ENCODE measurements at places on chromosomes 12 and 14. TPM values are rescaled to one million over a fixed set of nuclear protein-coding genes. Genes with fewer than 3 reads are reported as not detected.

Gene INSM2
- total RNA-seq, result not detected

Gene CAPS2
- 20.1 TPM for total RNA-seq

Gene PLEK2
- total RNA-seq, result not detected

DNA sequence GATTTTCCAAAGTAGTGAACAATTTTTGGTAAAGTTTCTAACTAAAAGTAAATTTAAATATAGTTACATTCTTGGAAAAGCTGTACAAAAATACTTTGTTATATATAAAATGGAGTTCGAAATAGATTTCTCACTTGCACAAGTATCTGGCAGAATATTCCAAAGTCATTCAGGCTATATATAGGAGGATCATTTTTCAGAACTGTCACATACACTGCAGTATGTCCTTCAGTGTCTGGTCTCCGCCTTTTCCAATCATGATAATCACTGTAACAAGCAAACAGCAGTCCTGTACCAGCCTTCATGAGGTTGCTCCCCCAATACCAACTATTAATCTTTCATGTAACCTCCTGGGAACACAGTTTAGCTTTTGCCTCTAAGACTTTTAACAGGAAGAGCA is 18.6 kb downstream of the TBK1 start:
- H3K27me3 ChIP-seq, result no peaks in the 10 kb centered on the region
- no peak overlapping the region for H3K4me3 ChIP-seq
- no peaks in the 10 kb centered on the region for H3K4me1 ChIP-seq
- H3K36me3 ChIP-seq, result peaks cover 37% of the 10 kb centered on the region
- no peak for DNase-seq

DNA sequence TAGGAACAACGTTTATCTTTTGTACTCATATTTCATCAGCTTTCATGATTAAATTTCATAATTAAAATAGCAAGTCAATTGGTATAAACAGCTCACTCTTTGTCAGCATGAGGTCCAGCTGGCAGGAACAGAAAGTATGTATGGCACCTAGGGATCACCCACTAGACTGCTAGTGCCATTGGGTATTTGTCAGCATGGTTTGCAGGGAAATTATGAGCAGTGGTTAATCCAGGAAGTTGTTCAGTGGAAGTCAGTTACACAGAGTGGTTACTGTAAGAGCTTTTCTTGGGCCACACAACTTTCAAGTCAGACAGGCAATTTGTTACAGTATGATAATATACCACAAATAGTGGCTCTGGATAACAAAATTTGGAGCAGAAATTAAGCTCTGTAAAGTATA is 340.3 kb upstream of the RGS6 start:
- H3K4me3 ChIP-seq, result no peak overlapping the region
- H3K4me1 ChIP-seq, result peaks cover 33% of the 10 kb centered on the region

DNA sequence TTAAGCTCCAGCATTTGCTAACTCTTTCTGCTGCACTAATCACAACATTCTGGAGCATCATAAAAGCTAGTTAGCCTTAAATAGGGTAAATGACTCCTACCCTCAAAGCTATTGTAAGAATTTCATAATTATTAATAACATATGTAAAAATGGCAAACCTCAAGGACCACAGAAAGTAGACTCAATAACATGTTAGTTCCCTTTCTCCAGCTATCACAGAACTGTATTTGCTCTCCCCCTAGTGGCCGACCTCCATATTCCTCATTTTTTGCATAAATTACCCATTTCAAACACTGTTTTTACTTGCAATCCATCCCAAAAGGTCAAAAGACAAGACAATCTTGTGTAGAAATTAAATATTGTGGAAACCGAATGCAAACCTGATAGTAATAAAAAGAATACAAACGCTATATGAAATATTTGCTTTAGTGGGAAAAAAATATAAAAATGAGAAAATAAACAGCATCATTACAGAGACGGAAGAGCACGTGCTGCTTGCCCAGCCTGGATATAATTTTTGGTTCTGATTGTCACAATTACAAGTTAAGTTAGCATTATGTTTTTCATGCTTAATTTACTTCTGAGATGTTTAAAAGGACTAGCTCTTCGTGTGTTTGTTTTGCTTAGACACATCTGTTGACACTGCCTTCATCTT is 97.9 kb downstream of the RERGL start:
- no peak overlapping the region for H3K27ac ChIP-seq
- H3K4me3 ChIP-seq, result no peak overlapping the region
- H3K4me1 ChIP-seq, result peaks cover 3% of the 10 kb centered on the region
- H3K27me3 ChIP-seq, result no peaks in the 10 kb centered on the region

Gene TSPAN19
- total RNA-seq, result 4.3 TPM

Gene DMAC2L
- 17.1 TPM for total RNA-seq

Gene RTRAF
- total RNA-seq, result 414 TPM

Gene DIO3
- 3.3 TPM for total RNA-seq

GRCh38 chr12:109734219-109735000 is 20.8 kb downstream of the FAM222A start:
- DNase-seq, result peak; percentile 79
- peaks cover 49% of the 10 kb centered on the region for H3K4me1 ChIP-seq
- H3K4me3 ChIP-seq, result peak overlapping the region; percentile 25
- no peaks in the 10 kb centered on the region for H3K36me3 ChIP-seq
- H3K27ac ChIP-seq, result no peak overlapping the region
- peaks cover 18% of the 10 kb centered on the region for H3K27me3 ChIP-seq

GRCh38 chr12:65464930-65465329 is 186.4 kb downstream of the MSRB3 start:
- no peak for DNase-seq
- H3K27ac ChIP-seq, result no peak overlapping the region
- H3K4me1 ChIP-seq, result peaks cover 12% of the 10 kb centered on the region
- H3K27me3 ChIP-seq, result no peaks in the 10 kb centered on the region
- no peaks in the 10 kb centered on the region for H3K36me3 ChIP-seq

- H3K4me1 ChIP-seq, result peaks cover 9% of the 10 kb centered on the region
- no peak for DNase-seq
- no peaks in the 10 kb centered on the region for H3K36me3 ChIP-seq
- no peak overlapping the region for H3K27ac ChIP-seq
- no peak overlapping the region for H3K4me3 ChIP-seq
These were observed 42.2 kb downstream of the CDKL1 start for GRCh38 chr14:50354527-50354926.

DNA sequence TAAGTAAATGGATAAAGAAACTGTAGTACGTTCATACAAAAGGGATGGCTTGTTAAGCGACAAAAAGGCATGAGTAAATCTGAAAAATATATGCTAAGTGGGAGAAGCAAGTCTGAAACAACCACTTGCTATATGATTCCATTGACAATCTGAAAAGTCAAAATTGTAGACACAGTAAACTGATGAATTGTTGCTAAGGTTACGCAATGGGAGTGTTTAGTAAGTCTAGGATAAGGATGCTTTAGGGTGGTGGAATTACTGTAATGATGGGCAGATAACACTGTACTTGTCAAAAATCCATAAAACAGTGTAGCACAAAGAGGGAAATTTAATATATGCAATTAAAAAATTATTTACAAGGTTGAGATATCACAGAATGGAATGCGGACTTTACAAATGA is 984.9 kb downstream of the FSCB start:
- H3K4me3 ChIP-seq, result no peak overlapping the region
- H3K27ac ChIP-seq, result no peak overlapping the region
- H3K27me3 ChIP-seq, result no peaks in the 10 kb centered on the region
- H3K36me3 ChIP-seq, result no peaks in the 10 kb centered on the region
- no peak for DNase-seq
- no peaks in the 10 kb centered on the region for H3K4me1 ChIP-seq

GRCh38 chr14:33714527-33715226 is 236.2 kb downstream of the EGLN3 start:
- no peak overlapping the region for H3K27ac ChIP-seq
- no peaks in the 10 kb centered on the region for H3K36me3 ChIP-seq
- peaks cover 4% of the 10 kb centered on the region for H3K4me1 ChIP-seq
- no peak overlapping the region for H3K4me3 ChIP-seq
- DNase-seq, result no peak
- H3K27me3 ChIP-seq, result no peaks in the 10 kb centered on the region

GRCh38 chr14:37443461-37443860 is 151.6 kb downstream of the FOXA1 start:
- H3K27me3 ChIP-seq, result no peaks in the 10 kb centered on the region
- no peak overlapping the region for H3K4me3 ChIP-seq
- no peaks in the 10 kb centered on the region for H3K4me1 ChIP-seq
- no peak for DNase-seq
- H3K27ac ChIP-seq, result no peak overlapping the region

- DNase-seq, result no peak
- H3K4me1 ChIP-seq, result no peaks in the 10 kb centered on the region
- H3K4me3 ChIP-seq, result no peak overlapping the region
- H3K27ac ChIP-seq, result no peak overlapping the region
These were observed 175.2 kb downstream of the SRGAP1 start for GRCh38 chr12:64019654-64020053.

DNA sequence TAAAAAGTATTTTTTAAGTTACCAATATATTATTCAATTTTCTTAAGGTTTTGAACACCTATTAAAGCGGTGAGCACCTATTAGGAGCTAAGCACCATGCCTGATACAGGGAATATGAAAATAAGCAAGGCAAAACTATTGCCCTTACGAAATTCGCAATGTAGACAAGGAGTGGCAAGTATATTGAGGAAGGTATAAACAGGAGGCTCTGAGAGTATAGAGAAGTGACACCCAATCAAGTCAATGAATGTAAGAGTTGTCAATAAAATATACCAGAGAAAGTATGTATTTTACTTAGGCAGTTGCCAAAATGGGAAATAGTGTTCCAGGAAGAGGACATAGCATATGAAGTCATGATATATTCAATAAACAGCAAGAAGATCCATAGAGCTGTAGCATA is 57.2 kb downstream of the LRP6 start:
- H3K36me3 ChIP-seq, result no peaks in the 10 kb centered on the region
- no peak for DNase-seq
- no peak overlapping the region for H3K4me3 ChIP-seq
- no peak overlapping the region for H3K27ac ChIP-seq
- H3K4me1 ChIP-seq, result no peaks in the 10 kb centered on the region
- H3K27me3 ChIP-seq, result no peaks in the 10 kb centered on the region

Gene GZMH
- not detected for total RNA-seq

Gene LRP1-AS
- total RNA-seq, result not detected

DNA sequence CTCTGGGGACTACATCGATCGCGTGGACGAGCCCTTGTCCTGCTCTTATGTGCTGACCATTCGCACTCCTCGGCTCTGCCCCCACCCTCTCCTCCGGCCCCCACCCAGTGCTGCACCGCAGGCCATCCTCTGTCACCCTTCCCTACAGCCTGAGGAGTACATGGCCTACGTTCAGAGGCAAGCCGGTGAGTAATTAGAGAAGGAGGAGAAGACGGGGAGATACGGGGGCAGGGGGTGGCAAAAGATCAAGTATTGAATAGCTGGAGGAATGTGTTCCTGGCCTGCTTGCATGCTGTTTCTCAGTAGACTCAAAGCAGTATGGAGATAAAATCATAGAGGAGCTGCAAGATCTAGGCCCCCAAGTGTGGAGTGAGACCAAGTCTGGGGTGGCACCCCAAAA is 21.9 kb downstream of the OS9 start:
- DNase-seq, result no peak
- no peaks in the 10 kb centered on the region for H3K4me1 ChIP-seq
- H3K27ac ChIP-seq, result no peak overlapping the region
- H3K4me3 ChIP-seq, result no peak overlapping the region
- no peaks in the 10 kb centered on the region for H3K36me3 ChIP-seq

DNA sequence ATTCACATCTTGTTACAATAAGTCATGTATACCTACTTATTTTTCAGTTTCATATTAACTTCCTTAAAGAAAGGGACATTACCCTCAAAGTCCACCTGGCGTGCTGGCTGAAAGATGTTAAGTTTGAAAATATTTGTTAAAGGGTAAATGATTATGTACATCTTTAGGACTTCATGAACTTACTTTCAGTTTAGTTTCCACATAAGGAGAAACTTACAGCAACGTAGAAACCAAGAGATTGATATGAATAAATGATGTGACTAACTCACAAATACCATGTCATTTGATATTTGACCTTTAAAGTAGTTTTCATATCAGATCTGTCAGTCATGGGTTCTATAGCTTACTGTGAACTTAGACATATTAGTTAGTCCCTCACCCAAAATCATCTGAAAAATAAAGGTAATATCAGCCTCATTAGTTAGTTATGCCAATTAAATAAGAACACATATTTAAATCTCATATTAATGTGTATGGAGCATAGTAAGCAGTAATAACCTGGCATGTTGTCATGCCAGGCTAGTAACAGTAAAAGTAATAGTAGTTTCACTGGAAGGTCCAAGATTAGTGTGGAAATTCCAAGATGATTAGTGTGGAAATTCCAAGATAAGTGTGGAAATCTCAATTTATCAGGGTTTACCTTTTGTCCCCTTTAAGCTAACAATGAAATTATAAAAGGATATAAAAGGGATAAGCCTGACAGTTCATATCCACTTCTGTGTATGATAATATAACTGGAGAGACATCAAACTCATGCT is 1.9 kb upstream of the CLEC2D start:
- H3K4me3 ChIP-seq, result no peak overlapping the region
- H3K27me3 ChIP-seq, result no peaks in the 10 kb centered on the region
- no peak for DNase-seq
- no peaks in the 10 kb centered on the region for H3K4me1 ChIP-seq

GRCh38 chr12:121537814-121538698 is 42.8 kb downstream of the KDM2B start:
- peak overlapping the region; percentile 50 for H3K4me3 ChIP-seq
- H3K36me3 ChIP-seq, result no peaks in the 10 kb centered on the region
- H3K4me1 ChIP-seq, result peaks cover 40% of the 10 kb centered on the region
- peaks cover 5% of the 10 kb centered on the region for H3K27me3 ChIP-seq
- peak; percentile 72 for DNase-seq

Gene DERA
- 91.2 TPM for total RNA-seq

DNA sequence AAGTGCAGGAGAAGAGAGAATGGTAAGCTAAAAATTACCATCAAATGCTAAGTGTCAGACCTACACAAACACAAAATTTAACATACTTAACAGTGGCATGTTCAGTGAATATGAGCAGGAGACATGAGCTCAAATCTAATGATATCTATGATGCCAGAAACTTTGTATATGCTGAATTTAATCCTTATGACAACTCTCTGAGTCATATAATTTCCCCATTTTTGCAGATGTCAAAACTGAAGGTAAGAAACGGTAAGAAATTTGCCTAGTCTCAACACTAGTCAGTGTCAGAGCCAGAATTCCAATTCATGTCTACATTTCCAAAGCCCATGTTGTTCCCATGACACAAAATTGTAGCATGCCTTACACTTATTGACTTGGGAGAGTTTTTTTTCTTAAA is 375.8 kb downstream of the APAF1 start:
- no peaks in the 10 kb centered on the region for H3K4me1 ChIP-seq
- H3K27ac ChIP-seq, result no peak overlapping the region
- no peaks in the 10 kb centered on the region for H3K36me3 ChIP-seq
- DNase-seq, result no peak

DNA sequence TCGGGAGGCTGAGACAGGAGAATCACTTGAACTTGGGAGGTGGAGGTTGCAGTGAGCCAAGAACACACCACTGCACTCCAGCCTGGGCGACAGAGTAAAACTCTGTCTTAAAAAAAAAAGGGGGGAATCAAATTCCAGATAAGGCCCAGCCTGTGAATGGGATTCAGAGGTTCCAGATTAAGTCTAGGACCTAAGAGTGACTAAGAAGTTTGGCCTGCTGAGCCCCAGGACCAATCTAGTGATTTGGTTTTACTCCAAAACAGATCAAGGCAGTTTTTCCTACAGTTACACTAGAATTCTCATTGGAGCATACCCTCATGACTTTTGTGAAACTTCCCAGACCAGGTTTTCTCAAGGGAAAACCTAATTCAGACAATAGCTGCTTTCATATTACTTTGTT is 22.8 kb downstream of the EXOC5 start:
- H3K27ac ChIP-seq, result no peak overlapping the region
- H3K36me3 ChIP-seq, result peaks cover 14% of the 10 kb centered on the region
- no peak for DNase-seq
- no peaks in the 10 kb centered on the region for H3K27me3 ChIP-seq
- H3K4me3 ChIP-seq, result no peak overlapping the region

All from neural progenitor cell (in vitro differentiated cells).